CD4-positive, alpha-beta T cell (primary cell): ENCODE measurements at places on chromosomes 12 and 14. TPM values are rescaled to one million over a fixed set of nuclear protein-coding genes. Genes with fewer than 3 reads are reported as not detected.

- H3K27me3 ChIP-seq: no peaks in the 10 kb centered on the region
- H3K27ac ChIP-seq: no peak overlapping the region
- no peaks in the 10 kb centered on the region for H3K36me3 ChIP-seq
Observed at GRCh38 chr14:85688006-85688405, 158.1 kb downstream of the FLRT2 start.

DNA sequence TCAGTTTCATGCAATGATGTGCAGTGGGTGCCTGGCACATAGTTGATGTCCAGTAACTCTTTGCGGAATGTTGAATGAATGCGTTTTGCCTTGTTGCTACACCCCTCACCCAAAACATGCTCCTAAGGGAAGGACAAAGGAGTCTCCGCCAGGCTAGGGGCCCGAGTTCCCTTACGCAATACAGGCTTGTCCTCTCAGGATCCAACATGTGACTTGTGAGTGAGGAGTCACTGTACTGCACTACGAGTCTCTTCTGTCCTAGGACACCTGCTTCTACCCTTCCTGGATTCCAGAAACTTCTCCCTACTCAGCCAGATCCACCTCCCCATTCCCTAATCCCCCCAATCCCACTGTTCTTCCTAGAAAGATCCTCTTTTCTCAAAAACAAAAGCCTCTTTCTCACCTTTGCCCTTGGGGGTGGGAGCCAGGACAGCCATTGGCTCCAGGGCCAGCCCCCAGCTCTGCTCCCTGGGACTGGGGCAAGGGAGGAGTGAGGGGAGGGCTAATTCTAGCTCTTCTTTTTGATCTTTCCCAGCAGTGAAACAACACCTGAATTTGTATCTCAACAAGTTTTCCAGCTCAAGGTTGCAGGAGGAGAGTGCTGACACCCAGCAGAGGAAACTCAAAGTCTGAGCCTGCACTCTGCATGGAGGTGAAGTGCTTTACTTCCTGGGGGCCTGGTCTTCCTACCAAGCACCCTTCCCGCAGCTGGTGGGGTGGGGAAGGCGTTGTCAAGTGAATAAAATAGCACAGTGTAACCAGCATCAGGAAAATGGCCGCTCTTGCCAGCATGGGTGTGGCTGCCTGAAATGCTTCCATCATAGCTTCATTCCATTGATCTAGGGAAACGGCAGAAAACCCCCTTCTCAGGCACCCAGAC, 3.4 kb upstream of the OTUB2 start:
- DNase-seq: no peak
- H3K27ac ChIP-seq: no peak overlapping the region
- H3K4me3 ChIP-seq: no peak overlapping the region

DNA sequence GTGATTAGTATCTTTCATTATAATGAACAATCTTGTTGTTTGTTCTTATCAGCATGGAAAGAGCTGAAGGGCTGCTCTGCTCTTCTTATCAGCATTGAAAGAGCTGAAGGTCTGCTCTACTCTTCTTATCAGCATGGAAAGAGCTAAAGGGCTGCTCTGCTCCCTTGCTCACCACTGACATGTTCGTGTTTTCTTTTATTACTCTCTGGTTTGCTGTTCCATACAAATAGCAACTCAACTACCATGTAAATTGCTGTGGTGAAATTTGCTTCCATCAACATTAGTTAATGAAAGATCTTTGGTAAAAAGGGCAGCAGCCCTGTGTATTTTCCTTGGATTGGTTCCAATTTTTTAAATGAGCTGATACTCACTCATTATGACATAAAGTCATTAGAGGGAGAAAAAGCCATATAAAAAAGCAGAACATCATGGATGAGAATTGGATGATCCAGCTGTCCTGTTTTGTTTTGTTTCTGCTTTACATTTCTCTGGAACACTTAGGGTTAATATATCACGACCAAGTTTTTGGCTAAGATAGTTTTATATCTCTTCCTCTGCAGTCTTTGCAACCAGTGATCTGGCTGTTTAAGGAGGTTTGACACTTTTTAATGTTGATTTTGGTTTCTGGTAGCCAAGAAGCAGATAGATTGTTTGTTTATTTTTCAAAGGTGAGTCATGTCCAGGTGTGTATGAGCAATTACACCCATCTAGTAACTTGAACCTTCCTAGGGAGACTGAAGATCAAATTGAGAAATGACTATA, 356.6 kb downstream of the CEP128 start:
- no peak for DNase-seq
- H3K27me3 ChIP-seq: no peaks in the 10 kb centered on the region
- no peak overlapping the region for H3K27ac ChIP-seq
- H3K4me1 ChIP-seq: no peaks in the 10 kb centered on the region
- H3K4me3 ChIP-seq: no peak overlapping the region
- H3K36me3 ChIP-seq: no peaks in the 10 kb centered on the region

Gene GPRC5D
- not detected for total RNA-seq
